ENCODE measurements at places on chromosomes 12 and 14.

GRCh38 chr12:107284692-107285091, 191.3 kb upstream of the CRY1 start:
- no peak for DNase-seq

- no peak for DNase-seq
Measured at GRCh38 chr12:97312570-97313135, 150.0 kb upstream of the RMST start.

GRCh38 chr12:16006752-16007151, 95.6 kb downstream of the DERA start:
- DNase-seq, result no peak

GRCh38 chr12:109463756-109464155, 13.3 kb downstream of the KCTD10 start:
- no peak for DNase-seq

Measured in fibroblast of skin of left biceps (primary cell).